ENCODE measurements at places on chromosomes 2 and 18.

DNA sequence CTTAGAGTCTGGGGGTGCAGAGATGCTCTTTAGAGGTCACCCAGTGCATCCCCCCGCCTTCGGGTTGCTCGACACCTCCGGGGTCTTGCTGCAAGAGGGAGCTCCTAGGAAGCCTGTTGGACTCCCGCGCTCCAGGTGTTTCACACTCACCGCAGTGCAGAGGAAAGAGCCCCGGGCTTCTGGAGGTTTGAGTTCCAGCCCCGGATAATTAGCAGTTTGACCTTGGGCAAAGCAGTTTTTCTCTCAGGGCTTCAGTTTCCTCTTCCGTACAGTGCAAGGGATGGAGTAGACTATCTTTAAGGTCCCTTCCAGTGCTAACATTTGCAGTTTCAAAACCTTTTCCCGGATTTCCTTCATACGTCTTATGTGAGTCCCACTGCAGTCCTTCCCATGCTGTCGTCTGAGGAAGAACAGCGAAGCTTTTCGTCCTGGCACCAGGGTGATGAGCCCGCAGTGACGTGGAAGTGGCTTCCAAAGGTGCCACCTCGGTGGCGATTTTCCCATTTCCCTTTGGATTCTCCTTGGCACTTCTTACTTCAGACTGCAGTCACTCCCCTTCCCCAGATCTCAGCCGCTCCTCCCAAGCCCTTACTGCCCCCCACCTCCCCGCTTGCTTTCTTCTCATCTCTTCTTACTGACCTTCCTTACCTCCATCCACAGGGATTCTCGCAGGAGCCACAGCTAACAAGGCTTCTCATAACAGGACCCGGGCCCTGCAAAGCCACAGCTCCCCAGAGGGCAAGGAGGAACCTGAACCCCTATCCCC, 585 bp downstream of the PNKD start:
- DNase-seq = no peak

DNA sequence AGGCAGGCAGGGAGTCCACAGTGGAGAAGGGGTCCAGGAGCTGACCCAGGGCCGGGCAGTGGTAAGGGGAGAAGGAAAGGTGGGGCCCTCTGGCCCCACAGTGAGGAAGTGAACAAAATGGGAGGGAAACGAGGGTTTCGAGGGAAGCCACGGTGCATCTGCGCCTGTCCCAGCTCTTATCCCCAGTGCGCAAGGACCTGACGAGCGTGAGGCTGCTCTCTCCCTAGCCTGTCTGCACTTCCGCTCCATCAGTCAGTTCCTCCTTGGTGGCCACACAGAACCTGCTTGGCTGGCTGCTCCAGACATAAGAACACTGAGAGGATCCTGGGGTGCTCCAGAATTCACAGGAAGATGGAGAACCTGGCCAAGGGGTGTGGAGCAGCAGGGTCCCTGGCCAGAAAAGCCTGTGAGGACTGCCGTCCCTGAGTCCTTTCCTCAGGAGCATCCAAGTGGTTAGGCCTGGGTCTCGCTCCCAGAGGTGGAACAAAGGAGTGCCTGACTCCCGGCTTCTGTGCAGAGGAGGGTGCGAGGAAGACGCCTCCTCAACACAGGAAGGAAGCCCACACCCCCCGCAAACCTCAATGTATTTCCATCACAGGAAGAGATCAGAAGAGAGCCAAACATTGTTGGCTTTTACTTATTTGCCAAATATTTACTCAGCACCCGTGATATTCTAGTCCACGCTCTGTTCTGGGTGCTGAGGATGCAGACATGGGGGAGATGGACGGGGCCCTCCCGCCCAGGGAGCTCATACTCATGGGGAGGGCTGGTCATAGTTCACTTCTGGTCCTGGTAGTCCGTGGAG, 43.7 kb upstream of the SEMA4C start:
- DNase-seq = peak; percentile 13

- DNase-seq = no peak
These were observed 19.9 kb downstream of the RND3 start for GRCh38 chr2:150467621-150467963.

DNA sequence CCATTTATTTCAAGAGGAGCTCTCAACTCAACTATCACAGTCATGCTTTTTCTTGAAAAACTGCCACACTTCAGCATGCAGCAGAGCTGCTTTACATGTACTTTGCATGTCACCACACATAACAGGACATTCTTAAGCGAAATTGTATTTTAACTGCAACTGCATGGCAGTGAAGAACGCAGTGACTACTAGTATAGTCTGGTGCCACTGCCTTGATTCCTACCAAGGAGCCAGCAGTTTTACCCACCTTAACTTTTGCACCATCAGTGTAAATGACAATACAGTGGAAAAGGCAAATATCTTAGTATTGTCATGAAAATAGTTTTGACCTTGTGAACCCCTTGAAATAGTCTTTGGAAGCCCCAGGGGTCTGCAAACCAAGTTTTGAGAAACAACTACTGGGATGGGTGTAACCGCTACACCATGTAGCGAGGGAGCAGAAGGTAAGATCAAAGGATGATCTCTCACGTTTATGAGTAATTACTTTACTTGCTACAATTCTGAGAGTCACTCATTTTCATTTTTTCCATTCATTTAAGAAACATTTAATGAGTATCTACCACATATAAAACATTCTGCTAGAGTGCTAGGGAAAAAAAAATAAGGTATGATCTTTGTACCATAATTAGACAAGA, 32.3 kb upstream of the MPP4 start:
- DNase-seq = no peak

GRCh38 chr2:229733611-229734245, 19.4 kb upstream of the DNER start:
- no peak for DNase-seq

DNA sequence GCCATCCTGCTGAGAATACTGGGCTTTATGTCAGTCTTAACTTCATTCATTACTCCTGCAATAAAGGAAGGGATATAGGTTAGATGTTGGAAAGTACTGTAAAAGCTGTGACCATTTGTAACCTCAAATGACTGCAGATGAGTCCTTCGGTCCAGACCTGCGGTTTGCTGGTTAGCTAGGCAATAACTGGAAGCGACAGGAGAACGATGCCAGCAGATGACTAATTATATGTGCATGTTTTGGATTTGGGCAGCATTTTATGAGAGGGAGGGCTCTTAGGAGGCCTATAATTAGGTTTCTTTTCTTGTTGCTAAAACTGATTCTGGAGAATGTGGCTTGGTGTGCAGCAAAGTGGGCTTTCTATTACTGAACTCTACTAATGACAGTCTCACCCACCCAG, 205.6 kb downstream of the TMEM182 start:
- no peak for DNase-seq

DNA sequence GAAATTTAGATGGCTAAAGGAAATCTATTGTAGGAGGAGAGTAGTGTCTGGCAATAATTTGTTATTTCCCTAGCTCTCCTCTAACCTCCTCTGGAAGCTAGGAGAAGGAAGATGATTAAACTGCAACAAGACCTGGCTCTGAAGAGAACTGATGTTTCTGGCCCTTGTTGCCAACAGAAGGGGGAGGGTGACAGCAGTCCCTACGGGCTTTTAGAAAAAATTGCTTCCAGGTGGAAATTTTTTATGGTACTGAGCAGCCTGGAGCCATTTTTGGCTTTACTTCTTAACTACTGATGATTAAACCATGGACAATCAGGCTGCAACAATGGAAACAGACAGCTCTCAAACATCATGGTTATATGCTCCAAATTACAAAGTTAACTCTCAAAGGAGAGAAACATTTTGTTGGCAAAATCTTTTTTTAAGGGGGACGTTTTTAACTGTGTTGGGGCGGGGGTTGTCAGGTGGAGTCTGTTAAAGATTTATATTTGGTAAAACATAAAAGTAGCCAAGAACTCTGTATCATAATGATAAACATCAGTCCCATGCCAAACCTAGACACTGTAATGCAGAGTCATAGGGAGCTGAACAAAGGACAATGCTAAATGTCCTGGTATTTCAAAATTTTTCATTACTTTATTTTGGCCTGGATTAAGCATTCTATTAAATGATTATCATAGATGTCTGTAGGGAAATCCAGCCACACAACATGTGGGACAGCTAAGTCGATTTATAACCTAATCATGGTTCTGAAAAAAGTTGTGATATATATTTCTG, 70.0 kb downstream of the EXOC6B start:
- no peak for DNase-seq

DNA sequence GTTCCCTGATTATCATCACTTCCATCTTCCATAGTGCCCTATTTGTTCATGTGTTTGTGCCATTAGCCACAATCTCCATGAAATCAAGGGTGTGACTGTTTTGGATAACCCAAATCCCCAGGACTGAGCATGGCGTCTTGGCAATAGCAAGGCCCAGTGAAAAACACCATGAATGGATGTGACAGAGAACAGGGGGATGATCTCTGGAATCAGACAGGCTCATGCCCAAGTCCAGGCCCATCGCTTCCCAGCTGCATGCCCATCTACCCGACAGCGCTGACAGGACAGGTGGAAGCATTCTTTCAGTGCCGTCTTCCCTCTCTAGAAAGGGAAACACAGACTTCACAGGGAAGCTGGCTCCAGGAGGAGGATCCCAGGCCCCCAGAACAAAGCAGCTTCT, 50.0 kb downstream of the HDLBP start:
- no peak for DNase-seq

DNA sequence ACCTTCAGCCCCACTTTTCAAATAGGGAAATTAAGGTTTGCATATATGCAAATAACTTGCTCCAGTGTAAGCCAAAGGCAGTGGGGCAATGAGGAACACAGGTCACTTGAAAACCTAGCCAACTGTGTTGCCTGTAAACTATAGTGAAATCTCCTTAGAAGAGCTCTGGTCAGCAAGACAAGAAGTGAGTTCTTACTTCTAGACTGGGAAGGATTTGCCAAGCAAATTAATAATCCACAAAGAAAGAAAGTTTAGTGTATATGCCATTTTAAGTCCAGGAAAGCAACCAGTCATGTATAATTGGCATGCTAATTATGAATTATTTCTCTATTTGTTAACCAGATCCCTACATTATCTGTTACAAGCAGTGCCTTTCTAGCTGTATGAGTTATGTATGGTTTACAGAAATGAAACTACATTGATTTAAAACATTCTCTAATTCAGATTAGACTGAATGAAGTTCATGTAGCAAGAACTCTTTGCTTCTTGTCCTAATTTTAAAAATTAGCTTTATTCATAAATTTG, 129.9 kb downstream of the MTX2 start:
- no peak for DNase-seq

- DNase-seq = no peak
These were observed 12.7 kb upstream of the PTPN4 start for GRCh38 chr2:119746836-119747686.

- DNase-seq = no peak
These were observed 752 bp upstream of the BAZ2B start for GRCh38 chr2:159617100-159617499.

DNA sequence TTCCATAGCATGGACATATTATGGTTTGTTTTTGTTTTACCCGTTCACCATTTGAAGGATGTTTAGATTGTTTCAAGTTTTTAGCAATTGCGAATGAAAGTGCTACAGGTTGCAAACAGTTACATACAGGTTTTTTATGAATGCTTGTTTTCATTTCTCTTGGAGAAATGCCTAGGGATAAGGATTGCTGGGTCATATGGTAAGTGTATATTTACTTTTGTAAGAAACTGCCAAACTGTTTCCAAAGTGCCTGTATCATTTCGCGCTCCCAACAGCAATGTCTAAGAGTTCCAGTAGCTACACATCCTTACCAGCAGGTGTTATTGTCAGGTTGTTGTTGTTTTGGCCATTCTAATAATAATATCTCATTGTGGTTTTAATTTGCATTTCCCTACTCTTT, 251.7 kb downstream of the PHLPP1 start:
- DNase-seq = no peak

DNA sequence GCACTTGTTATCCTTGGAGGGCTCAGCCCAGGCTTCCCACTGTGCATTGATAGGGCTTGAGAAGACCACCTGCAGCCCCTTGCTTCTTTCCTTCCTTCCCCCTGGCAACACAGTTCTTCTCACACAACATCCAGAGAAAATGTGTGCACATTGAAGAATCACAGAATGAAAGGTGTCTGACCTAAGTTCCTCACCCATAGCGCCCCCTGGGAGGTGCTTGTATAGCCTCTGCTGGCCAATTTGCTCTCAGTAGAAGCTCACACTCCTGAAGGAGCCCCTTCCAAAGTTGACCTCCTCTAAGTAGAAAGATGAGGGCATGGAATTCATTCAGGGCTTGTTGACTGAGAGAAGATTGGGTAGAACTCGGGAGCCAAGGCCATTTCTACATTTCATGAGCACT, 758.4 kb upstream of the KLHL29 start:
- no peak for DNase-seq

GRCh38 chr2:129813404-129813803, 166.1 kb upstream of the RAB6C start:
- DNase-seq = no peak

GRCh38 chr2:55019526-55020258, 30.6 kb downstream of the RTN4 start:
- no peak for DNase-seq

DNA sequence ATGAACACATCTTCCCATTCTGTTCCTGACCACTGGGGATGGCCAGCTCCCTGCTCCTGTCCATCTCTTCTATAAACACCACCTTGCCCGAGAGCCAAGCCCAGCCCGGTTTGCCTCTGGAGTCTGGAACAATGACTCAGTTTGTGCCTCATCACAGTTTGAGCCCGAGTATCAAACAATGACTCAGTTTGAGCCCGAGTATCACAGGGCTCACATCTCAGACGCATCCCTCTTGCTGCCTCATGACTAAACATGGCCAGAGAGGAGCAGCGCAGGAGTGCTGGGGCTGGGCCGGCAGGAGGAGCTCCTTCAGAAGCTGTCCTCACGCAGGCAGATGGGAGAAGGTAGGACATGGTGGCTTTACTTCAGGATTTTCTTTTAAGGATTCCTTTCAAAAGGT, 68.7 kb downstream of the PXDN start:
- DNase-seq = no peak

DNA sequence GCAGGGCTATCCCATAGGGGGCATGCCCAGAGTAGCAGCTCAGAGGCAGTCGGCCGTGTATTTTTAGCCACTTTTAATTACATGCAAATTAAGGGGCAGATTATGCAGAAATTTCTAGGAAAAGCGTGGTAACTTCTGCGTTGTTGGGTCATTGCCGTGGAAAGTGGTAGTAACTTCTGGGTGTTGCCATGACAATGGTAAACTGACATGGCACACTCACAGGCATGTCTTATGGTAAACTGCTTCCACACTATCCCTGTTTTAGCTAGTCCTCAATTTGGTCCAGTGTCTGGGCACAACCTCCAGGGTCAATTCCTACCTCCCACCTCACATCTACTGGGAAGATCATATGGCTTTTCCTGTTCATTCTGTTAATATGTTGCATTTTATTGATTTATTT, 428.9 kb upstream of the FANCL start:
- DNase-seq = no peak
